CD8-positive, alpha-beta memory T cell (primary cell): ENCODE measurements at places on chromosomes 5 and 9. TPM values are rescaled to one million over a fixed set of nuclear protein-coding genes. Genes with fewer than 3 reads are reported as not detected.
A peak's percentile ranks its signal among the peaks of the same experiment; 100 is the strongest.

DNA sequence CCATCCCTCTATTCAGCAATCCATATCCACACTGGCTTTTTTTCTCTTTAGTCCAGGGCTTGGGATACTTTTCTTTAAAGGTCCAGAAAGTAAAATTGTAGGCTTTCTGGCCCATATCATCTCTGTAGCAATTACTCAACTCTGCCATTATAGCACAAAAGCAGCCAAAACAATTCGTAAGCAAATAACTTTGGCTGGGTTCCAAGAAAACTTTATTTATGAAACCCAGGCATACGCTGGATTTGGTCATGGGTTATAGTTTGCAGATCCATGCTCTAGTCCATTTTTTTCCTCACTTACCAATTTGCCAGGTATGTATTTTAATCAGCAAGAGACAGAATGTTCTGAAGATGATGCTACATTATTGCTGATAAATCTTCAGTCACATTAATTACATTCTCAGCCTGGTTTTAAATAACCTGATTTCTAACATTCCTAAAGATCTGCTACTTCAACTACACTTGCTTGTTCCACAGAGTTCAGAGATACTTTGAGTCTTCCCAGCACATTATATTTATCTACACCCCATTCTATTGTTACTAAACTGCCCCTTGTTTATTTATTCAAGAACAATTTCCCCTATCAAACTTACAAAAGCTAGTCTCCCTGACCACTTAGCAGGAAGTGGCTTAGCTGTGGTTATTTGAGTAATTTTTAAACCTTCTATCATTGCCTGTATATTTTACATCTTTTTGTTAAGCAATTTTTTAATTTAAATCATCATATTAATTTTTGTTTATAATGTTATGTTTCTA is 161.0 kb downstream of the ISL1 start:
- H3K4me3 ChIP-seq, result no peak overlapping the region
- no peak overlapping the region for H3K27ac ChIP-seq
- H3K4me1 ChIP-seq, result no peaks in the 10 kb centered on the region

DNA sequence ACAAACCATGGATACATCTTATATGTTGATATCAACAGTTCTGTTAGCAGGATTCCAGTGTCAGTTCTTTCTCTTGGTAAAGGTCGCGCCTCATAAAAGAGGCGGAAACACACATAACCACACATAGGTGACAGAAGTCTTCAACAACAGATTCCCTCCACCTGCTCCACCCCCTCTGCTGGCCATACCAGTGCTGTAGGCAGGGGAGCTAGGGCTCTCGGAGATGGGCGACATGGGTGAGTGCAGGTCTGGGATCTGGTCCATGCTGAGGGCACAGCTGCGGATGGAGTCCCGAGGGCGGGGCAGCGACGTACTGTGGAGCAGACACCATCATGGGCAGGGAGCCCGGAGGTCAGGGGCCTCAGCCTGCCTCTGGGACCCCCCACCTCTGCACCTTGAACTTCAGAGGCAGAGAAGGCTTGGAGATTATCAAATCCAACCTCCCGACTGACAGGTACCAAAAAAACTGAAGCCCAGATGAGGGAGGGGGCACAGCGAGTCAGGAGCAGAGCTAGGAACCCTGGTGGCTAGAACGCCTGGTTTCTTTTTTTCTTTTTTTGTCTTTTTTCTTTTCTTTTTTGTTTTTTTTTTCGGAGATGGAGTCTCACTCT is 12.0 kb upstream of the TOR2A start:
- no peaks in the 10 kb centered on the region for H3K27me3 ChIP-seq
- H3K36me3 ChIP-seq, result peaks cover 60% of the 10 kb centered on the region
- H3K27ac ChIP-seq, result no peak overlapping the region
- no peak overlapping the region for H3K4me3 ChIP-seq

- H3K27ac ChIP-seq, result no peak overlapping the region
- peaks cover 9% of the 10 kb centered on the region for H3K4me1 ChIP-seq
- no peak for DNase-seq
- no peaks in the 10 kb centered on the region for H3K36me3 ChIP-seq
Observed at GRCh38 chr9:33198165-33198564, 31.0 kb upstream of the B4GALT1 start.

DNA sequence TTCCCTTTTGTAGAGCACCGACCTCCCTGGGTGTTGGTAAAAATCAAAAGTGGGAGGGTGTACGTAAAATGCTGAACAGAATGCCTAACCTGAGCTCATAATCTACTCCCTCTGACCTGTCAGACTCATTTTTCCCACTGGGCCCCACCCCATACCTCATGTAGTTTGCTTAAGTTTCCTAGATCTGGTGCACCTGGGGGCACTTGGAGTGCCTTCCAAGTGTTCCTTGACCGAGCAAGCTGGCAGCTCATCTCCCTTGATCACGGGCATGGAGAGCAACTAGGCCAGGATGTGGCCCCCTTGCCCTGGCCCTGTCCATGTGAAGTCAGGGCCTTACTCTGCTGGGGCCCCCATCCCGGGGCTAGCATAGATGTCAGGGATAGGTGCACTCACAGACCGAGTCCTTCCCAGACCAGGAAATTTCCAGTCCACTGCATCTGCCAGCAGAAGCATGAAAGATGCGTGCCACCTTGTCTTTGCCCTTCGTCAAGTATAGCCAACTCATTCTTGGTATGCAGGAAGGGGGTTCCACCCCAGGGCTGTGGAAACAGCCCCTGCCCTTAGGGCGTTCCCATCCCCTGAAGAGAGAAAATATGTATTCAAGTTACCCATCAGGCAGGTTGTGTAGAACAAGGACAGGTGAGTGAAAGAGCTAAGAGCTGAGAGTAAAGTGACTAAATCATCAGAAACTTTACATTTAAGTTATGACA is 41.9 kb downstream of the SLC22A5 start:
- peak overlapping the region; percentile 84 for H3K4me3 ChIP-seq
- peaks cover 74% of the 10 kb centered on the region for H3K4me1 ChIP-seq
- DNase-seq, result peak; percentile 59
- no peaks in the 10 kb centered on the region for H3K36me3 ChIP-seq
- H3K27me3 ChIP-seq, result no peaks in the 10 kb centered on the region

- no peaks in the 10 kb centered on the region for H3K36me3 ChIP-seq
- no peak overlapping the region for H3K4me3 ChIP-seq
- no peaks in the 10 kb centered on the region for H3K27me3 ChIP-seq
- no peak for DNase-seq
- H3K27ac ChIP-seq, result no peak overlapping the region
Observed at GRCh38 chr5:35354751-35355150, 124.5 kb upstream of the PRLR start.

- H3K27me3 ChIP-seq, result no peaks in the 10 kb centered on the region
- H3K4me1 ChIP-seq, result no peaks in the 10 kb centered on the region
- H3K36me3 ChIP-seq, result no peaks in the 10 kb centered on the region
Observed at GRCh38 chr5:98843481-98843880, 70.0 kb downstream of the RGMB start.

Gene TOR1B
- 27.1 TPM for total RNA-seq

Gene ZBTB43
- total RNA-seq, result 21.8 TPM
